ENCODE measurements at places on chromosomes 5 and 9. TPM values are rescaled to one million over a fixed set of nuclear protein-coding genes. Genes with fewer than 3 reads are reported as not detected.

DNA sequence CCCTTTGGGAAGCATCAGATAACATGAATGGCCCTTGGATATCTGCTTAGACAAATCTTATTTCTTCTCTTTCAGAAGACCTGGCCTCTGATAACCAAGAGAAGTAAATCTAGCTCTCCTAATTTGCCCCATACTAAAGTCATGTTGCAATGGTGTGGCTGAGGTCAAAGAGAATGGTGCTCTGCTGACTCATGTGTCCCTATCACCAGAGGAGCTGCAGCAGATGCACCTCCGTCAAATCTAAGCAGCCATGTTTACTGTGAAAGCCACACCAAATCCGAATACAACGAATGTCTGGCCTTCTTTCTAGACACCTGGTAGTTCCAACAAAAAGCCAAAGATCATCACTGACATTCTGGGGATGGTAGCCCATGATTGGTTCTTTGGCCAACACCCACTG, 23.2 kb downstream of the RETREG1 start:
- no peaks in the 10 kb centered on the region for H3K4me1 ChIP-seq
- no peaks in the 10 kb centered on the region for H3K27me3 ChIP-seq
- H3K4me3 ChIP-seq, result no peak overlapping the region

DNA sequence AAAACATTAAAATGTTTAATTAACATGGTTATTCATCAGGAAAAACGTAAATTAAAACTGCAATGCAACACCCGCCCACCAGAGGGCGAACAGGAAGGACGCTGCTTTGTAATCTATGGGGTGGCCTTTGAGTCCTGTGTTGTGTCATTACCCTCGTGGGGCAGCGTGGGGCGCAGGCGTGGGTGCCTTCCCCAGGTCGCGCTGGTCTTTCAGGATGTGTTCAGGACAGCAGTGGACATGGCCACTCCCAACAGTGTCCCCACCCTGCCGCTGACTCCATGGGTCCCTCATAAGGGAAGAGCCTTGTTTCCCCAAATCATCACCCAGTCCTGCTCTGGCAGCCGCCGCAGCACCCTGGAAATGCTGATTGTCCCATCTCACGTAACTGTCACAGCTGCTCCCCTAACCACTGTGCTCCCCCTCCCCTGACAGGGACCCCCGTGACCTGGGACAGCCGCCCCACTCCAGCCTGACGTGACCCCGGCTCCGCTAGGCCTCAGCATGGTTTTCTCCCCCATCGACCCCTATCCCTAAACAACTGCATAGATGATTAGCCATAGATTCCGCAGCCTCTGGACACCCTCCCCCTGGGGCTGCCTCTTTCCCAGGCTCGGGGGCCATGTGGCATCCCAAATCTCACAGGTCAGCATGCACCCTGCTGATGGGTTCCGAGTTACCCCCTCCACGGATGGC, 36.4 kb downstream of the GLT6D1 start:
- H3K4me1 ChIP-seq, result no peaks in the 10 kb centered on the region
- H3K27ac ChIP-seq, result no peak overlapping the region

DNA sequence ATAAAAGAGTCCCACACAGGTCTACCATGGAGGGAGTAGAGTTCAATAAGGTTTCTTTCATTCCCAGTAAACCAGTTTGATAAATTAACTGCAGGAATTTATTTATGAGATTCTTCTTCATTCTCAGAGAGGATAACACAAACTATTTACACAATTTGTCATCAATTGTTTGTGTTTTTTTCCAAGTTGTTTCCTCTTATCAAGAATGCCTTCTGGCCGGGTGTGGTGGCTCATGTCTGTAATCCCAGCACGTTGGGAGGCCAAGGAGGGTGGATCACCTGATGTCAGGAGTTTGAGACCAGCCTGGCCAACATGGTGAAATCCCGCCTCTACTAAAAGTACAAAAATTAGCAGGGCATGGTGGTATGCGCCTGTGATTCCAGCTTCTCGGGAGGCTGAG, 216.7 kb downstream of the MLLT3 start:
- no peaks in the 10 kb centered on the region for H3K36me3 ChIP-seq
- no peak overlapping the region for H3K27ac ChIP-seq
- H3K27me3 ChIP-seq, result no peaks in the 10 kb centered on the region
- H3K4me1 ChIP-seq, result no peaks in the 10 kb centered on the region
- H3K4me3 ChIP-seq, result no peak overlapping the region

- no peaks in the 10 kb centered on the region for H3K4me1 ChIP-seq
- H3K27me3 ChIP-seq, result no peaks in the 10 kb centered on the region
- no peak overlapping the region for H3K27ac ChIP-seq
- H3K36me3 ChIP-seq, result no peaks in the 10 kb centered on the region
- DNase-seq, result no peak
Measured at GRCh38 chr5:8213701-8214240, 344.8 kb downstream of the MTRR start.

DNA sequence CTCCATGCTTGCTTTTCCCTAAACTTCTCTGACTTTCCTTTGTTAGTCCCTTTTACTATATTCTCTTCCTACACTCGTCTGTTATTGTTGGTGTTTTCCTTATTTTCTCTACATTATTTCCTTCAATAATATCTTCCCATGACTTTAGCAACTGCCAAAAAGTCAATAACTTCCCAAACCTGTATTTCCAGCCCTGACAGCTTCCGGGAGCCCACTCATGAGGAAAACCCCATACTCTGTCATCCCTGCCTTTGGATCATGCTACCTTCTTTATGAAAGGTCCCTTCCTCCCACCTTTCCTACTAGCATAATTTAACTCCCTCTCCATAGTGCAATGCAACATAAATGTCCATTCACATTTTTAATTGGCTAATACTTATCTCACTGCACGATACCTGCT, 144.0 kb upstream of the CDH6 start:
- no peak overlapping the region for H3K4me3 ChIP-seq
- H3K4me1 ChIP-seq, result no peaks in the 10 kb centered on the region
- H3K36me3 ChIP-seq, result no peaks in the 10 kb centered on the region
- no peaks in the 10 kb centered on the region for H3K27me3 ChIP-seq
- no peak overlapping the region for H3K27ac ChIP-seq
- DNase-seq, result no peak

DNA sequence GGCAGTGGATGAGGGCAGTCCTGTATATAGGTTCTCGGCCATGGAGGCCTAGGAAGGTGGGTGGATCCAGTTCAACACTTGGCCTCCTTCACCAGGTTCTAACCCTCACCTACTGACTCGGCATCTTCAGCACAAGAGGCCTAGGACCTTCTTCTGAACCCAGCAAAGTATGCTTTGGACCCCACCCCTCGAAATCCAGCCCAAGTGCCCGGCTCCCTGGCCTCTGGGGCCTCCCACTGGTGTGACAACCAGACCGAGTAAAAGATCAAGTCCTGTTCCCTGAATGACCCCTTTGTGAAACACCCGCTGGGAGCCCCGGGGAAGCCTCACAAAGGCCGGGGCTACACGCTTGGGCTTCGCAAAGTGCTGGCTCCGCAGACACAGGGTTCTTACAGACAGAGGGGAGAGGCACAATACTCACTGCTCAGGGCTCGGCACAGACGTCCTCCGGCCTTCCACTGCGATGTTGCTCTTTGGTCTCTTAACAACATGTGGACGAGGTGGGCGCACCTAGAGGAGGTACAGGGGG, 47.0 kb downstream of the CRB2 start:
- no peaks in the 10 kb centered on the region for H3K27me3 ChIP-seq
- DNase-seq, result no peak
- no peak overlapping the region for H3K4me3 ChIP-seq
- no peaks in the 10 kb centered on the region for H3K4me1 ChIP-seq
- H3K36me3 ChIP-seq, result peaks cover 5% of the 10 kb centered on the region

DNA sequence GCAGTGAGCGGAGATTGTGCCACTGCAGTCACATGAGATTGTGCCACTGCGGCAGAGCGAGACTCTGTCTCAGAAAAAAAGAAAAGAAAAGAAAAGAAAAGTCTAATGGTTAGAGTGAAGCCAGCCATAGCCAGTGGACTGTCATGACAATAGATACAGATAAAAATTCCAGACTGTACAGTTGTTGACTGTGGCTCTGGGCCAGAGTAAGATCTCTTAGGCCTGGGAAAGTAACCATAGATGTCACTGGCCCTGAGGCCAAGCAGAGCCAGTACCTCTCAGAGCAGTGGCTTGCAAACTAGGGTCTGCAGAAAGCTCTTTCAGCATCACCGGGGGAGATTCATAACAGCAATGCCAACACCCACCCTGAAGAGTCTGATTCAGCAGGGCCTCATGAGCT, 44.1 kb upstream of the SUB1 start:
- no peaks in the 10 kb centered on the region for H3K4me1 ChIP-seq
- no peaks in the 10 kb centered on the region for H3K27me3 ChIP-seq
- no peak for DNase-seq
- no peak overlapping the region for H3K27ac ChIP-seq
- H3K4me3 ChIP-seq, result no peak overlapping the region

- peaks cover 18% of the 10 kb centered on the region for H3K4me1 ChIP-seq
- no peak overlapping the region for H3K4me3 ChIP-seq
- H3K27ac ChIP-seq, result no peak overlapping the region
- no peaks in the 10 kb centered on the region for H3K27me3 ChIP-seq
- H3K36me3 ChIP-seq, result no peaks in the 10 kb centered on the region
Measured at GRCh38 chr9:70425192-70425591, 10.7 kb upstream of the KLF9 start.

DNA sequence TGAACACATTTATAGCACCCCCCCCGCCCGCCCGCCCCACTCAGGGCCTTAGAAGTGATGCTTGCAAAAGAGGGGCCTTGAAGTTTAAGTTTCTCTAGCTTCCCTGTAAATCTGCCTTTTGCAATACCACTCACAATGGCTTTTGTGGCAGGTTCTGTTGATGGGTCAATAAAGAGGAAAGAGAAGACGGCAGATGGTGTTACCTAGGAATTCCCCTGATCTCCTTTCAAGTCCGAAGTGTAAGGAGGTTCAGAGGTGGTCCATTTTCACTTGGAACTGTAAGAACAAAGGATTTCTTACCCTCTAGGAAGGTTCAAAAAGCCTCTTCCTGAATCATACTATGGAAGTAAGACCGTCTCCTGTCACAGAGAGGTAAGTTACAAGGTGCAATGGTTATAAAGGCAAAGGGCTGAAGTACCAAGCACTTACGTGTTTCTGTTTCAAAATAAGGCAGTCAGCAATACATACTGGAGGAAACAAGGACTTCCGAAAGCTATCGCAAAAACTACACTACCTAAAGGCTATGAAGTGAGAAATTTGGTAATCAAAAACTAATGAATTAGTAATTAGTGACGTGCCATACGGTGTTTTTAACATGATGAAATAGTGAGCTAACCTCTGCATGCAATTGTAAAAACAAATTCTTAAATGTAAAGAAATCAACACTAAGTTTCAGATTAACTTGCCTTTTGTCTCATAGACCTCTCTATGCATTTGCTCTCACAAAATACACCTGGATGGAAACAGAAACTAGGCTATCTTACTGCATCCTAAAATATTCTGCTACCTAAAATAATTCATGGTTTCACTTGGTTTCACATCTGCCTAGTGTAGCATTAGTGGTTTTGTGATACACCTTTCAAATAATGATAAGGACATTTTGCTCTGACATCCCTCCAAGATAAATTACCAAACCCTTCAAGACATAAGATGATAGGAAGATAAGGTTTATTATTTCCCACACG, 589.4 kb upstream of the FAM174A start:
- H3K4me3 ChIP-seq, result no peak overlapping the region
- no peak overlapping the region for H3K27ac ChIP-seq
- DNase-seq, result no peak
- no peaks in the 10 kb centered on the region for H3K4me1 ChIP-seq
- H3K36me3 ChIP-seq, result no peaks in the 10 kb centered on the region

DNA sequence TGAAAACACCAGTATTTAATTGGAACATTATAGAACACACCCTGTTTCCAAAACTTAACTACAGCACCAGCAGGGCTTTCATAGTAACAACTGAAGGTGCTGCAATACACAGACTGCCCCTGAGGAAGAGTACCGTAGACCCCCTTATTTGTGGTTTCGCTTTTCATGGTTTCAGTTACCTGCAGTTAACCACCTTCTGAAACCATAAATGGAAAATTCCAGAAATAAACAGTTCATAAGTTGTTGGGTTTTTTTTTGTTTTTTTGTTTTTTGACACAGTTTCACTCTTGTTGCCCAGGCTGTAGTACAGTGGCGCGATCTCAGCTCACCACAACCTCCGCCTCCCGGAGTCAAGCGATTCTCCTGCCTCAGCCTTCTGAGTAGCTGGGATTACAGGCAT, 9.5 kb upstream of the GLDC start:
- H3K27me3 ChIP-seq, result no peaks in the 10 kb centered on the region
- H3K4me1 ChIP-seq, result no peaks in the 10 kb centered on the region
- no peak overlapping the region for H3K4me3 ChIP-seq

DNA sequence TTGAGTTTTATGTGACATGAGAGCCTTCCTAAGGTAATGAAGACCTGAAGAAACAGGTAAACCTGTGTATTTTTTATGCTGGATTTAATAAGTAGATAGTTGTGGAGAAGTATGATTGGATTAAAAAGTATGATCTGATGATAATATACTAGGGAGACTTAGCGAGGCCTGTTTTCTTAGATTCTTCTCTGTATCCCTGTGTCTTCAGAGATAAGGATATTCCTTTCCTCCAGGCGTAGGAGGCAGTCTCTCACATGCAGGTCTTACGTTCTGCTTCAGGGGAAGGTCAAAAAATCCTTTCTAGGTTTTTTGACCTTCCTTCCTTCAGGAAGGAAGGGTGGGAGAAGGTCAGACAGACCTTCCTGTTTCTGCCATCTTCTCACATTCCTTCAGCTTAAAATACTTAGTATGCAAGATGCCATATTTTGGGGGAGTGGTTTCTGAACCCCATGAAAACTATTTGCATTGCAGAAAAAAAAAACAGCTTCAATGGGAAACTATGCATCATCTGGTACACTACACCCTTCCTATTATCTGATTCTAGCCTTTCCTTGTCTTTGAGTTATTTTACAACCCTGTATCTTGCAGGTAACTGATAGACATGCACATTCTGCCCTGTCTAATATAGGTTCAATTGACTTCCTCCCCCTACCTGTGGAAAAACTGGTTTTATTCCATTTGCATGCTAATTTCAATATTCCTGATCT, 57.3 kb upstream of the ZNF608 start:
- H3K27me3 ChIP-seq, result no peaks in the 10 kb centered on the region
- peaks cover 9% of the 10 kb centered on the region for H3K4me1 ChIP-seq
- H3K27ac ChIP-seq, result no peak overlapping the region

DNA sequence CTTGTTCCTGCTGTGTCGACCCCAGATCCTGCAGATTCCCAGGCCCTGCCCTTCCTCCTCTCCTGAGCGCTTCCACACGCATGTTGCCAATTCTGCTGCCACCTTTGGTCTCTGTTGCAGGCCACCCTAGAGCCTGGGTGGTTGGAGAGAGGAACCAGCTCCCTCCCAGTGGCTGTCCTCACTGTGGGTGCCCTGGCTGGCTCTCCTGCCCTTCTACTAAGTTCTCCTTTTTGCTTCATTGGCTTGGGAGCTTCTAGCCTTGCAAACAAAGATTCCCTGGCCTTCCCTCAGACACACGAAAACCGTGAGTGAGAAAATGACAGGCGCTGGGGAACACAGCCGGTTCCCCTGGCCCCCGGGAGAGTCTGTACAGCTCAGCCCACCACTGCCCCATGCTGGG, 14.2 kb upstream of the NCS1 start:
- no peak overlapping the region for H3K27ac ChIP-seq
- no peaks in the 10 kb centered on the region for H3K27me3 ChIP-seq
- no peaks in the 10 kb centered on the region for H3K4me1 ChIP-seq
- no peaks in the 10 kb centered on the region for H3K36me3 ChIP-seq
- no peak for DNase-seq

GRCh38 chr5:149852641-149853330, 91.8 kb downstream of the PDE6A start:
- no peaks in the 10 kb centered on the region for H3K27me3 ChIP-seq
- DNase-seq, result peak; percentile 95
- H3K27ac ChIP-seq, result peak overlapping the region; percentile 45
- H3K36me3 ChIP-seq, result peaks cover 8% of the 10 kb centered on the region

Gene SCGB3A2
- not detected for total RNA-seq

Gene MELK
- 0.13 TPM for total RNA-seq

Gene FOXD4L6
- not detected for total RNA-seq

Gene LRRC19
- not detected for total RNA-seq

Gene PCDHGB1
- total RNA-seq, result 5.1 TPM

Gene EQTN
- total RNA-seq, result not detected

Gene OR13C4
- total RNA-seq, result not detected
